ENCODE measurements at places on chromosomes 1 and 21. TPM values are rescaled to one million over a fixed set of nuclear protein-coding genes. Genes with fewer than 3 reads are reported as not detected.

GRCh38 chr21:27802816-27803475 is 836.1 kb upstream of the ADAMTS5 start:
- no peaks in the 10 kb centered on the region for H3K36me3 ChIP-seq
- peak; percentile 86 for DNase-seq
- no peaks in the 10 kb centered on the region for H3K27me3 ChIP-seq

- no peak overlapping the region for H3K27ac ChIP-seq
- DNase-seq, result peak; percentile 32
- H3K27me3 ChIP-seq, result no peaks in the 10 kb centered on the region
- H3K36me3 ChIP-seq, result peaks cover 50% of the 10 kb centered on the region
Observed at GRCh38 chr1:93607814-93608186, 73.8 kb downstream of the BCAR3 start.

DNA sequence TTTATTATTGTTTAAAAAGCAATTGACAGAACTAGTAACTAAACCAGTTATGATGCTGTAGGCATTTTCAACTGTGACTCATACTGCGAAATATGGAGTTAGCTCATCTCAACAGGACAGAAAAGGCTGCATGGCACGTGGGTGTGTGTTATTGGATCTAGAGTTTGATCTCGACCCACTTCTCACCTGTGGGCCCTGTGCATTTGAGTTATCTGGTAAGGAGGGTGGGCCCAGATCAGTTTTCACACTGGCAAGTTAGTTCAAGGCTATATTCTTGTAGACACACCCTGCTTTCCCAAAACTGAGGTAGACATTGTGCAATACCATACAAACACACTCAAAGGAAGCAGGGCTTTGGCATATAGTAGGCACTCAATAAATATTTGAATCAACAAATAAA is 71.3 kb upstream of the PRDX6 start:
- H3K27ac ChIP-seq, result no peak overlapping the region
- H3K36me3 ChIP-seq, result no peaks in the 10 kb centered on the region
- no peaks in the 10 kb centered on the region for H3K27me3 ChIP-seq
- no peak overlapping the region for H3K4me3 ChIP-seq
- no peak for DNase-seq

GRCh38 chr21:42455754-42456440 is 40.1 kb downstream of the RSPH1 start:
- DNase-seq, result no peak
- no peaks in the 10 kb centered on the region for H3K27me3 ChIP-seq
- H3K36me3 ChIP-seq, result no peaks in the 10 kb centered on the region
- H3K4me1 ChIP-seq, result no peaks in the 10 kb centered on the region

GRCh38 chr1:183243161-183244050 is 57.3 kb downstream of the LAMC2 start:
- no peak overlapping the region for H3K4me3 ChIP-seq
- no peak overlapping the region for H3K27ac ChIP-seq
- DNase-seq, result no peak
- H3K36me3 ChIP-seq, result no peaks in the 10 kb centered on the region
- peaks cover 100% of the 10 kb centered on the region for H3K27me3 ChIP-seq
- no peaks in the 10 kb centered on the region for H3K4me1 ChIP-seq

- peaks cover 4% of the 10 kb centered on the region for H3K4me1 ChIP-seq
- no peaks in the 10 kb centered on the region for H3K27me3 ChIP-seq
- no peak overlapping the region for H3K4me3 ChIP-seq
- no peak for DNase-seq
- H3K36me3 ChIP-seq, result no peaks in the 10 kb centered on the region
Observed at GRCh38 chr1:209076688-209077087, 506.8 kb upstream of the CAMK1G start.

DNA sequence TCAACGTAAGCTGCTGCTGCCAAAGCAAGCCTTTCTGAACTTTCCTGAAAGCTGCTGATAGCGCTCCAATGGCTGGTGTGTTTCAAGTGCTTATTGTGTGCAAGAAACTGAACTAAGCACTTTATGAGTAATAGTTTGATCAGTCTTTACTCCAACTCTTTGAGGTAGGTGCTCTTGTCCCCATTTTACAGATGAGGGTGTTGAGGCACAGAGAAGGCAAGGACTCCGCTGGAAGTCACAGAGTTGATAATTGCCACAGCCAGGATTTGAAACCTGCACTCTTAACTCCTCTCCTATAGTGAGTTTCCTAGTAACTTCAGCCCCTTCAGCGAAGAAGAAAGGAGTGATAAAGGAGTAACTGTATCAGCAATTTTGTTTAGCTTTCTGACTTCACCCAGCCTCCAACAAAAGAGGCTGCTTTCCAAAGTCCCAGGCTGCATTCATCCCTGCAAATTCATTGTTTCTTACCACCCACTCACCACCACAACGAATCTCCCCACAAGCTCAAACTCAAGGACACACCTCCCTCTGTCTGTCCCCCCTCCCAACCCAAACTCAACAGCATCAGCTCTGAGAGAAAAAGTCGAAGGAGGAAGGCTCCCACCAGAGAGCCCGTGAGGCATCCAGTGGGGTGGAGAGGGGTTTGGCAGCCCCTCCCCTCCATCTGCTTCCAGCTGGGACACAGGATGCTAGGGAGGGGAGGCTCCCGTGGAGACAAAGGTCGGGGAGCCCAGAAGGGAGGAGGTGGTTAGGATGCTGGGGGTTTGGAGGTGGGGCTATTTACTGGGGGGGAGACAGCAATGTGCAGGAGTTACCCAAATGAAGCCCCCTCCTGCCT is 139.6 kb downstream of the NAV1 start:
- H3K27me3 ChIP-seq, result no peaks in the 10 kb centered on the region
- DNase-seq, result peak; percentile 81
- no peaks in the 10 kb centered on the region for H3K36me3 ChIP-seq
- no peak overlapping the region for H3K4me3 ChIP-seq
- H3K4me1 ChIP-seq, result peaks cover 4% of the 10 kb centered on the region

DNA sequence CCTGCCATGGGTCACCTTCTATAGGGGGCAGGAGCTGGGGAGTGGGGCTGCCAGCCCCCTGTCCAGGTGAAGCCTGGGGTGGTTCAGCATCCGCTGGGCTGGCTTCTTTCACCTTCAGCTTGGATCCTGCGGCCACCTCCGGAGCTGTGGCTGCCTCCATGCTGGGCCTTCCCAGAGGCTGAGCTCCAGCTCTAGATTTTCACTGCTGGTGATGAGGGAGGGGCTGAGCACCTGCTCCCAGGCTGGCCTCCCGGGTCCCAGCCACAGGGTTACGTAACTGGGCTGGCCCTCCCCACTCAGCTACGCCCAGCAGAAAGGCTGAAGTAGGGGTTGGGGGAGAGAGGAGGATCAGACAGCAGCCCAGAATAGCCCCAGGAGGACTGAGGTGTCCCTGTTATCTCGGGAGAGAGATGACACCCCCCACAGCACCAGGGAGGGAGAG is at the start of gene MYBPHL:
Gene MYBPHL, minus strand, starts transcription at position 180 of the 442 bp plus-strand sequence. Its CDS starts 20 bp downstream, at position 160.
- H3K27me3 ChIP-seq, result peaks cover 11% of the 10 kb centered on the region
- H3K36me3 ChIP-seq, result no peaks in the 10 kb centered on the region
- H3K4me1 ChIP-seq, result peaks cover 11% of the 10 kb centered on the region
- H3K4me3 ChIP-seq, result no peak within 1 kb of the TSS
- peak within 1 kb of the TSS; percentile 19 for H3K27ac ChIP-seq

DNA sequence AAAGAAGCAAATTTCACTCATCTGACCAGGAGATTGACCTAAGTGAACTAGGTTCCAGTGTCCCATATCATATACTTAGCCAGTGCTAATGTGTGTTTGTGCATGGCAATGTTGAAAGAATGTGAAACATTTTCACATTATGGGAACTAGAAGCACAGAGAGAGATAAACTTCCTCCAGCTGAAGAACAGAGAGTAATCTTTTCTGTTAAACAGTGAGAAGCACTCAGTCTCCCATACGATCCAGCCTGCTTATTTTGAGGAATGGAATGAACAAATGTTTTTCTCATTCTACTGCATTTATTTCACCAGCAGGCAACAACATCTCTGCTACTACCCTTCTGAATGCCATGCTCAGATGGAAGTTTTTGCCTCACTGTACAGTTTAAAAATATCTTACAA is 170.5 kb downstream of the TTLL7 start:
- H3K4me1 ChIP-seq, result no peaks in the 10 kb centered on the region
- peaks cover 3% of the 10 kb centered on the region for H3K27me3 ChIP-seq
- no peaks in the 10 kb centered on the region for H3K36me3 ChIP-seq
- no peak overlapping the region for H3K4me3 ChIP-seq

DNA sequence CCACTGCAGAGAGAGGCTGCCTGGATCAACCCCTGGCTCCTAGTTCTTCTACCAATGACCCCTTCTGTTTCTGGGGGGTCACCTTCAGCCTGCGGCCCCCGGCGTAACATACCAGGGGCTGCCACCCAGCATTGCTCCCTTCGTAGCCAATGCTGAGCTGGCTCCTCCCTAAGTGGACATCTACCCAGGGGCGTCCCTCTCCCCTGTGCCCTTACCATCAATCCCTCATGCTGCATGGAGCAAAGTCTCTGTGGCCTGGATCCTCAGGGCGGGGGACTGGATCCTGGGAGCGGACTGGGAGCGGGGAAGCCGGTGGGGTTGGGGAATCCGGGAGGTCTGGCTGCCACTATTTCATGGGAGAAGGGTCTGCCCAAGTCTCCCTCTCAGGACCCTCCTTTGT is 28.6 kb downstream of the TRIM67 start:
- DNase-seq, result no peak
- H3K4me3 ChIP-seq, result no peak overlapping the region
- H3K27me3 ChIP-seq, result no peaks in the 10 kb centered on the region
- peaks cover 13% of the 10 kb centered on the region for H3K4me1 ChIP-seq
- no peaks in the 10 kb centered on the region for H3K36me3 ChIP-seq
- no peak overlapping the region for H3K27ac ChIP-seq

GRCh38 chr1:217344712-217345111 is 286.2 kb downstream of the GPATCH2 start:
- no peaks in the 10 kb centered on the region for H3K4me1 ChIP-seq
- no peak overlapping the region for H3K4me3 ChIP-seq
- no peaks in the 10 kb centered on the region for H3K36me3 ChIP-seq
- no peak for DNase-seq
- no peak overlapping the region for H3K27ac ChIP-seq

DNA sequence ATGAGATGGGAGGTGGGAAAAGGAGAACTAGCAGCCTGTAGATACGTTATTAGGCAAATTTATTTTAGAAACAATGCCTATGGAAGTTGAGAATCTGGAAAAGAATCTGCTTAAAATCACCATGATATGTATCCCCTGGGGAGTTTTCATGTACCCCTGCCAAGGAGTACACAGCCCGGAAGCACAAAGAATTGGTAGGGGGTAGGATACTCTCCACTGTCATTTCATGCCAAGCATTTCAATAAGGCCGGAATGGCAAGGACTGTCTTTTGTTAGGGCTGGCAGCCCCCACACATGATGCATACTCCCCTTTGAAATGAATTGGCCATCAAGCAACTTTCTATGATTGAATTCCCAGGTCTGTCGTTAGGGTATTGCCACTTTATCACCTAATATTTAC is 111.5 kb upstream of the APP start:
- no peak overlapping the region for H3K4me3 ChIP-seq
- no peaks in the 10 kb centered on the region for H3K27me3 ChIP-seq
- no peak overlapping the region for H3K27ac ChIP-seq
- no peaks in the 10 kb centered on the region for H3K36me3 ChIP-seq
- H3K4me1 ChIP-seq, result no peaks in the 10 kb centered on the region

- no peak overlapping the region for H3K4me3 ChIP-seq
- DNase-seq, result no peak
- H3K36me3 ChIP-seq, result no peaks in the 10 kb centered on the region
- no peaks in the 10 kb centered on the region for H3K27me3 ChIP-seq
Observed at GRCh38 chr1:28309702-28310101, 19.1 kb upstream of the MED18 start.

DNA sequence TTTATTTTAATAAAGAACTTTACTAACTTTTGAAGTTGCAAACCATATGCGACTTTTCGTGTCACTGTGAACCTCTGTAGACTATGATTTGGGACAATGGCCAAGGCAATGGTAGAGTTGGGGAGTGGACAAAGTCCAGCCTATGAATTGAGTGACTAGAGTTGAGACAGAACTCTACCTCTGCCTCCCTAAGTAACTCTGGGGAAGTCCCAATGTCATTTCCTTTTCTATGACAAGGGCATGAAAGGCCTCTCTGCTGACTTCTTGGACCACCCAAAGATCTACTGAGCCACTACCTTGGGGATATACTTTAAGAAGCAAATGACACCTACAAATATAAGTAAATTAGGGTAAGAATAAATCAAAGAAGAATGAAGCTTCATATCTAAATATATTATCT is 19.3 kb downstream of the BEND5 start:
- H3K27ac ChIP-seq, result no peak overlapping the region
- DNase-seq, result no peak
- peaks cover 4% of the 10 kb centered on the region for H3K36me3 ChIP-seq
- no peaks in the 10 kb centered on the region for H3K27me3 ChIP-seq
- H3K4me1 ChIP-seq, result no peaks in the 10 kb centered on the region

GBP5 gene
- total RNA-seq, result not detected

THEM5 gene
- total RNA-seq, result not detected

Measured in endodermal cell (in vitro differentiated cells).